NCI-H774 (cell line): ENCODE measurements at places on chromosomes 2 and 18.

- DNase-seq: no peak
Observed at GRCh38 chr2:33145459-33145858, 198.7 kb downstream of the LTBP1 start.

- no peak for DNase-seq
Observed at GRCh38 chr2:98277162-98277859, 68.9 kb upstream of the CNGA3 start.

DNA sequence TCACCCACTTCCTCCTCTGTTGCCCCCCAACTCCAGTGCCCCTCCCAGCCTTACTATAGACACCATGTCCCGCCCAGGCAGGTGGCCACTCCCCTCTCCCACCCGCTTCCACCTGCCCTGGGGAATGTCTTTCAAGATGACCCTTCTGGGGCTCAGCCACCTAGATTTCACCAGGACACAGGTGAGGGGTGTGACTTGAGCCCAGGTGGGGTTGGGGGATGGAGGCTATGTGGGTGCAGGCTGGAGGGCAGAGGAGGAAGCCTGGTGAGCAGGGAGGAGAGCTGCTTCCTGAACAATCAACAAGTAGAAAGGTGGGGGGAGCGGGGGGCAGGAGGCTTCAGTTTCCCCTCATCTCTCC lies 8.7 kb downstream of the ADRA2B start:
- no peak for DNase-seq

DNA sequence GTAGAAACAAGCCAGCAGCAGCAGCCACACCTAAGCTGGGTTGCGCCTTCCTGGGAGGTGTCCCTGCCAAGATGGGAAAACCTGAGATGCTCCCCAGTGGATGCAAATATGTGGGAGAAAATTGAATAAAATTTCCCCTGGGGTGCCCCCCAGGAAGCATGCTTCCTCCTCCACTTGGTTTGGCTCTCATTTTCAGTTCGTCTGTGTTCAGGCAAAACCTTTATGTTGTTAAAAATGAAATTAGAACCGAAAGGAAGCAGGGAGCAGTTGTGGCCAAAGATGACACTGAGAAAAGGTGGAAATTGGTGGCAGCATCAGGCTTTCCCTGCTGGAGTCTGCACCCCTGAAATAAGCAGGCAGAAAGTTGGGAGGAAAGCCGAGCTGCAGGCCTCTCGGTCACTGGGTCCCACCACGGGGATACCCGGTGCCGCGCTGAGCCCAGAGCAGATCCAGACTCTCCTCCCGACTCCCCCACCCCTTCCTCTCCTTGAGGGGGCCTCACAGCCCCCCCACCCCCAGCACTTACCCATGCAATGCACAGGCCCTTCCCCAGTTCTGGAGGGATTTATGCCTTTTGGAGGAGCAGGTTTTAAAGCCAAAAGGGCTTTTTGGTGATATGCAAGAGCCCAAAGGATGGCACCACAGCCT lies 267.7 kb upstream of the SPRED2 start:
- no peak for DNase-seq

- DNase-seq: no peak
Observed at GRCh38 chr2:38600242-38600891, 2.4 kb downstream of the HNRNPLL start.

DNA sequence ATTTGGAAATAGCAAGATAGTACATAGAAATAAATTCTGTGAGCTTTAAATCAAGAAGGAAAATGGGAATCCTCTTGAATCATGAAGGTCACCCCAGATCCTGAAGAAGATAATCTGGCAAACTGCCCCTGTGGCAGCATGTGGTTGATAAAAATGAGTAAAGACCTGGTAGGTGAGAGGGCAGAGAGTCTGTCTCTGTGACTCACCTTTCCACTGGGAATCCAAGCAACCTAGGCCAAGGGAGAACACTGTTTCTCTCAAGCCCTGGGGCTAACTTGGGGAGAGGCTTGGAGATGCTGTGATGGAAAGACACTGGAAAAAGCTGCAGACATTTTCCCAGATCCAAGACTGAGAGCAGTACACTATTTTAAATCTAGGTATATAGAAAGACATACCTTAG lies 185.8 kb upstream of the CNTNAP5 start:
- no peak for DNase-seq

- no peak for DNase-seq
Observed at GRCh38 chr2:206936843-206937230, 2.5 kb upstream of the CPO start.

DNA sequence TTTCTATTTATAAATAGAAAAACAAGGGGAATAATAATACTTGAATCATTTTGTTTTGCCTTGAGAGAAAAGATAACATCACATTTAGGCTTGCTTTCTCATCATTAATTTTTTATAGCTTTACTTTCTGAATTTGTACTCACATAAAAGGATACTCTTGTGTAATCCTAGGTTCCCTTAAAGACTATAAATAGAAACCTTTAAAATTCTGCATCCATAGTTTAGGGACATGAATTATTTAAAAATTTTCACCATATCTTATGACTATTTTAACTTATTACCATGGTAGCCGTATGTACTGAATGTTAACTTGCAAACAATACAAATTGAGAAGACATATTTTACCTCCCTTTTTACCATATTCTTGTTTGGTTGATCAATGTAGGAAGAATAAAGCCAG lies 143.5 kb upstream of the CWC22 start:
- no peak for DNase-seq

- no peak for DNase-seq
Observed at GRCh38 chr2:39156846-39157245, 36.0 kb upstream of the SOS1 start.

GRCh38 chr2:219578811-219579613 lies 6.9 kb downstream of the INHA start:
- no peak for DNase-seq

GRCh38 chr2:37893327-37893726 lies 31.8 kb upstream of the RMDN2 start:
- no peak for DNase-seq

GRCh38 chr18:12637901-12638643 lies 19.8 kb downstream of the SPIRE1 start:
- DNase-seq: no peak

DNA sequence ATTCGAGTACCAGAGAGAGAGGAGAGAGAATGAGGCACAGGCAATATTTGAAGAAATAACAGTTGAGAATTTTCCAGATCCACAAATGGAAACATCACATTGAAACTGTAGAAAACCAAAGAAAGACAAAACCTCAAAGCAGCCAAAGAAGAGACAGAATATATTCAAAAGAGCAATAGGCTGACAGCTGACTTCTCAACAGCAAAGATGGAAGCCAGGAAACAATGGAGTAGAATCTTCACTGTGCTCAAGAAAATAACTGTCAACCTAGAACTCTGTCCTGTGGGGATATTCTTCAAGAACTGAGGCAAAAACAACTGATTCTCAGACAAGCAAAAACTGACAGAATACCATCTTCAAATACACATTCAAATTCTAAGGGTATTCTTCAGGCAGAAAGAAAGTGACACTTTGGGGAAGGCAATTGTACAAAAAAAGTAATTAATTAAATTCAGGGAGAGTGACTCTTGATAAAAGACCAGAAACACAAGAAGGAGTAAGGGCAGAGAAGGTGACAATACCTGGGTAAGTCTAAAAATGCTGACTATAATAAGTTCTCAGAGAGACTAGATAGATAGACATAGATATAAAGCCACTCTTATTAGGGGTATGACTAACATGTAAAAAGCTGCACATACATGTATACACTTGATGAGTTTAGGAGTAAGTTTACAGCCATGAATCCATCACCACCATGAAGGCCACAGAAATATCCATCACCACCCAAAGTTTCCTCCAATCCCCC lies 25.6 kb downstream of the ANKMY1 start:
- DNase-seq: no peak

DNA sequence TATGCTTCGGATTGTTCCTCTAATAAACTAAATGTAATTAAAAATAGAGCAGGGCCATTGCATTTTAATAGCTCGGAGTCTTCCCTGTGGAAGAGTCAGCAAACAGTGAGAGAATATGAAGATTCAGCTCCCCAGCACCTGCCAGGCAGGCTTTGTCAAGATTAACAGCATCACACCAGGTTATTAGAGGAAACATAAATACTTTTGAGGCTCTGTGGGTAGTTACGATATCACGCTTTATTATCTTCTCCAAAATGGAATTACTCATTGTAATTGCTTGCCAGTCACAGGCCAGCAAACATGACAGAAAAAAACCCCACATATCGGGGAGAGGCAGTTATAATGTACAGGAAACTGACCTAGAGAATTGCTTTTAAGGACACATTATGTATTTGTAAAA lies 303.9 kb downstream of the CPS1 start:
- DNase-seq: peak; percentile 29

- DNase-seq: peak; percentile 77
Observed at GRCh38 chr18:6374340-6374739, 40.4 kb downstream of the L3MBTL4 start.

GRCh38 chr2:128552806-128553551 lies 234.3 kb upstream of the HS6ST1 start:
- no peak for DNase-seq

GRCh38 chr2:65382776-65383357 lies 49.5 kb downstream of the SPRED2 start:
- peak; percentile 31 for DNase-seq

DNA sequence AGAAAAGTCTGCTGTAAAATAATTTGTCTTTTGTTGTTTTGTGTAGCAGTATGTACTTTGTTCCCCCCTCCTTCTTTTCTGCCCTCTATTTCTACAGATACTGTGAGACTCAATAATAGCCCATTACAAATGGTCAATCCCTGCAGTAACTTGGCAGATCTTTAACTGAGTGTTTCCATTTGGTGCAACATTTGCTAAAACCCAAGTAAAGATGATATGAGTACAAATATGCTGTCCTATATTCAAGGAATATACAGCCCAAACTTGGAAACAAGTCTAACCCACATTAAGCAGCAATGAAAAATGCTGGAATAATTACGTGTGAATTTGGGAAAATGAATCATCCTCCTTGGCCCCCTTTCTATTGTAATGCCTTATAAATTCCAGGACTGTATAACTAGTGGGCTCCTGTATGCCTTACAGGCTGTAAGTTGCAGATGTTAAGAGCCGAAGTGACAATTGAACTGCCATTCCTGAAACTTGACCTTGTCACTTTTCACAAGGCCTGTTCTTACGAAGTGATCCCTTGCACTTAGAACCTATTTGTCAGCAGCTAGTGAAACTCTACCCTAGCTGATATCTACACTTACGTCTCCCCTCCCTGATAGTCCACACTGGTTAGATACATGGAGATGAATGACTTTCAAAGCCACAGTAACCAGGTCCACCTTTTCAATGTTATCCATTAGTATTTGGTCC lies 104.9 kb downstream of the IRS1 start:
- no peak for DNase-seq

- DNase-seq: no peak
Observed at GRCh38 chr2:4674007-4674406, 970.6 kb downstream of the DCDC2C start.

DNA sequence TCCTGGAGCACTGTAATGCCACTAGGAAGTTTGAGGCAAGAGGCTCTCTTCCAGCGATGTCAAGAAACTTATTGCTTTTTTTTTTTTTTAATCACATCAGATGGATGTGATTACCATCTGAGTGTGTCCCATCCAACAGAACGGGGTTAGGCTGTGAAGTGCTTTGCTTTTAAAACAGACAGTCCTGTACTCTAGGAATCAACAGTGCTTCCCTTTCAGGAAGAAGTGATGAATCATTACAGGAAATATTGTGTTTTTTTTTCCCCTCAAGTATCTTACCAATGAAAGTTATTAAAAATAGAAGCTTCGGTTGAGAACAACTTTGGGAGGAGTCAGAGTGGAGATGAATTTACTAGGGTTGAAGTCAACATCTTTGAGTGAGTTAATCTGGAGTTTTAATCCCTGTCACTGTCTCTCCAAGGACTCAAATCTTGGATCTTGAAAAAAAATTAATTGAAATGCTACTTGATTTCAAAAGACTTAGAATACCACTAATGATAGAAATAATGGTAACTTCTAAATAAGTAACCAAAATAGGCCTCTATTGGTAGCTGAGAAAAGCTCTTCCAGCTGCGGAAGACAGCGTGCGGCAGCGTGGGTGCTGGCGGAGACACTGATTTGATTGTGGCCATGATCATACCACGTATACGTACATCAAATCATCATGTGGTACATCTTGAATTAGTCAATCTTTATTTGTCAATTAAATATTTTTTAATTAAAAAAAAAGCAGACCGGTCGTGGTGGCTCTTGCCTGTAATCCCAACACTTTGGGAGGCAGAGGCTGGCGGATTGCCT lies 45.5 kb downstream of the GATA6 start:
- no peak for DNase-seq

- no peak for DNase-seq
Observed at GRCh38 chr2:135825550-135826176, 11.3 kb downstream of the LCT start.

GRCh38 chr2:111691164-111691875 lies 192.7 kb downstream of the ANAPC1 start:
- no peak for DNase-seq

- DNase-seq: no peak
Observed at GRCh38 chr2:67455219-67456142, 58.3 kb downstream of the ETAA1 start.

- peak; percentile 49 for DNase-seq
Observed at GRCh38 chr2:223057569-223057968, 5.6 kb downstream of the KCNE4 start.

GRCh38 chr2:40158781-40159180 lies 293.1 kb downstream of the SLC8A1 start:
- no peak for DNase-seq

DNA sequence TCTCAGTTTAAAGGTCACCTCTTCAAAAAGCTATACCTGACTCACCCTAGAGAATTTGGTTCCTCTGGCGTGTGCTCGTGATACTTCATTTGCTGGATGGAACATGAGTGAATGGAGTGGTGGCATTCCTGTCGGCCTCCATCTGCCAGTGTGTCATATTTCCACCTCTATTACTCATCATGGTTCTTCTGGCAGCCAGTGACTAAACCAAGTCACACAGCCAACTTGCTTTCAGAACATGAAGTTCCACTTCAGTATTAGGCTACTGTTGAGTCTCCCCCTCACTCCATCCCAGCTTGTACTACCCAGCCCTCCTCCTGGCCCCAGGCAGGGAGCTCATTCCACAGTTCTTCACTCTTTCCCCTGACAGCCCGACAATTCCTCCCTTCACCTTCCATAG lies 169.8 kb downstream of the MREG start:
- no peak for DNase-seq

GRCh38 chr18:23188068-23188760 lies 52.9 kb downstream of the CABLES1 start:
- DNase-seq: no peak

DNA sequence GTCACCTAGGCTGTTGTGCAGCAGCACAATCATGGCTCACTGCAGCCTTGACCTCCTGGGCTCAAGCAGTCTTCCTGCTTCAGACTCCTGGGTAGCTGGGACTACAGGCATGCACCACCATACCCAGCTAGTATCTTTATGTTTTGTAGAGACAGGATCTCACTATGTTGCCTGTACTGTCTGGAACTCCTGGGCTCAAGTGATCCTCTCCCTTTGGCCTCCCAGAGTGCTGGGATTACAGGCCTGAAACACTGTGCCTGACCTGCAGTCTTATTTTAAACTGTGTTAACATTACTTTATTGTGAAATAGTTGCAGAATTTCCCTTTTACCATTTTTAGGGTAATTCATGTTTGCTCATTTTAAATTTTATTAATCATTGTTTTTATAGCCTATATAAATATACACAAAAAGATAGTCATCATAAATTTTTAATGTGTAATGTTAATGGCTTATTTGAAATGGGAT lies 24.6 kb downstream of the EML4 start:
- DNase-seq: no peak
